ENCODE measurements at places on chromosomes 5 and 9. TPM values are rescaled to one million over a fixed set of nuclear protein-coding genes. Genes with fewer than 3 reads are reported as not detected.
A peak's percentile ranks its signal among the peaks of the same experiment; 100 is the strongest.

- DNase-seq: no peak
Observed at GRCh38 chr9:128917151-128917849, 3.5 kb upstream of the PHYHD1 start.

GRCh38 chr9:118094387-118094786 is 390.2 kb downstream of the TLR4 start:
- DNase-seq: no peak

DNA sequence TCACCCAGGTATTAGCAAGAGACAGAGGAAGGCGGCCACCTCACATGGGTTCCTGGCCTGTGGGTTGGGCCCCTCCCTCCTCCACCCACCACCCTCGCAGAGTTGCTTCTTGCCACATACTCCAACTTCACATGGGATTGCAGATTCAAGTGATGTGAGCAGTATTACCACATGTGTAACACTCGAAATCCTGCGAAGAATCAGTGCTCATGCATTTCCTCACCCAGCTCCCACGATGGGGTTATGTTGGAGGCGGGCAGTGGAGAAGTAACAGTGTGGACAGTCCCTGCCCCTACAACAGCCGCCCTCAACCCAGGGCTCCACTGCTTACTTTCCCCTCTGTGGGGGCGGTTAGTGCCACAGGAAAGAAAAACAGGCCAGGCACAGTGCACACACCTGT is 3.9 kb upstream of the FBP1 start:
- DNase-seq: no peak

GRCh38 chr5:159567461-159567860 is 237.2 kb upstream of the IL12B start:
- DNase-seq: no peak

GRCh38 chr5:173653822-173654523 is 37.5 kb upstream of the BOD1 start:
- DNase-seq: no peak

DNA sequence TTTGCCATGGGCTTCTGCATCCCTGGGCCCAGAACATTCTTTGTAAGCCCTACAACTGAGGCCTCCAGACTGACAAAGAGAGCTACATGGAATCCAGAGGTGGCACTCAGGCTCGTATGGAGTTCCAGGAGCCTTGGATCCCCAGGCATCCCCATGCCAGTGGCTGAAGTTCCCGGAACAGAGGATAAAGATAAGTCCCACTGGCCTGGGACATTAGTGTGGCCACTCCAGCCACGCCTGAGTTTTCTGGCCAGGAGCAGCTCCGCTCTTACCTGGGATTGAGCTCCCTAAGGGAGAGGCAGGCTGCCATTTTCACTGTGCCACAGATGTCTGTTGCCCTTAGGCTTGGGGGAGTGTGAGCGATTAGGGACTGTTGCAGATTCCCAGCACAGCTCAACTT is 656.3 kb upstream of the FAM174A start:
- DNase-seq: no peak

Gene OTULINL
- total RNA-seq: 7.1 TPM

Gene ADAMTSL2
- not detected for total RNA-seq

Gene EIF4E1B
- total RNA-seq: not detected

DNA sequence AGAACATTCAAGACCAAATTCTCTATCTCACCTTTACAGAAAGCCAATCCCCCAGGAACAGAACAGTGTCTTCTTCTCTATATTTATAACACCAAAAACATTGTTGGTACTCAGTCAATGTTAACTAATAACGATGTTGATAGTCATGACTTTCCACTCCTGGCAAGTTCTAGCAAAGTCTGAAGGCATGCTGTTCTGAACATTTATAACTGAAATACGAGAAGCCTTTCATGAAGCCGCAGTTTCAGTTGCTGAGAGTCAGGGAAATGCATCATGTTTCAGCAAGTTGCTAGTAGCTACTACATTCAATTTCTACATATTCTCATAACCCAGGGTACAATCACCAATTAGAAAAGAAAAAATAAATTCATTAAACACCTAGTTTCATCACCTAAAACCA is 301.4 kb downstream of the PDE4D start:
- DNase-seq: no peak

DNA sequence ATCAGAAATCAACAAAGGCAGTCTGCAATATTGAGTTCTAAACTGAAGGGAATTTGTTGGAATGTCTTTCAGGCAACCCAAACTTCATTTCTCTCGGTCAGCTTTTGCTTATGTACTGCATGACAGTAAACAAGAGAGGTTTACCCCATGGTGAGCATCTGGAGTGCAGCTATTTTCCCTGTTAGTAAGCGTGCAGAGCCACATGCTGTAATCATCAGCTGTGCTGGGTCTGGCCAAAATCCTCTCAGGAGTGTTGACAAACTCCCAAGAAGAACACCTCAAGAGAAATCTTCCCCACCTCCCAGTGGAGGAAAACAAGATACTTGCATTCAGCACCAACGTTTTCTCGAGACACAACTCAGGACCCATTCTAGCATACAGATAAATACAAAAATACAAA is 83.6 kb upstream of the ADAMTSL1 start:
- no peak for DNase-seq

GRCh38 chr9:137139468-137140150 is 655 bp downstream of the GRIN1 start:
- no peak for DNase-seq

GRCh38 chr5:39202597-39203274 is 16.6 kb downstream of the FYB1 start:
- no peak for DNase-seq

DNA sequence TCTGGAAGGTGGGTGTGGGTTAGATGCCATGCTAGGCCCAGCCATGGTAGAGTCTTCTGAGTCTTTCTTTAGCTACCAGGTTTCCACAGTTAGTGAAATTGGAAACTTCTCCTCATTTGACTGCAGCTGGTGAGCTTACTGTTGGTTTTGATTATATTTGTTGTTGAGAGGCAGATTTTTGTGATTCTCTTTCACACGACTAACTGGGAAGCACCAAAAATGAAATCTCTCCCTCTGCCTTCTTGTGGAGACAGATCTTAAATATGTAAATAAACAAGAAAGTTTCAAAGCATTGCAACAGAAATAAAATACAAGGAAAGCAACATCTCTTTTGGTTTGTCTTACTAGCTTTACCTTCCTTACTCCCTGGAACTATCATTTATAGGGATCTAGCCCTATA is 122.2 kb downstream of the CEMIP2 start:
- DNase-seq: no peak

Gene OR1J2
- 0.17 TPM for total RNA-seq

Gene LMBRD2
- 8.0 TPM for total RNA-seq

DNA sequence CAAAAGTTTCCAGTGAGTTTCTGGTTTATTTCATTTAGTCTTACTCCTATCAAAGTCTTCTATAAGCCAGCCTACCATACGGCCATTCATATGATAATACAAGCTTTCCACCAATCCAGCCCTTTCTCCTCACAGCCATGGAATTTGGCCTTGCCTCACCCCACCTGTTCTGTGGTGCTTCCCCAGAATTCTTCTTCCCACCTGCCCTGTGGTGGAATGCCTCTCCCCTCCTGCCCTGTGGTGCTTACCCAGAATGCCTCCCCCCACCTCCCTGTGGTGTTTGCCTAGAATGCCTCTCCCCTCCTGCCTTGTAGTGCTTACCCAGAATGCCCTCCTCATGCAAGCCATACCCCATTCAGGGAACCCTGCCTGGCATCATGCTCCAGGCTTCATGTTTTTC is 90.3 kb upstream of the APC start:
- no peak for DNase-seq

Gene GLRA1
- not detected for total RNA-seq

DNA sequence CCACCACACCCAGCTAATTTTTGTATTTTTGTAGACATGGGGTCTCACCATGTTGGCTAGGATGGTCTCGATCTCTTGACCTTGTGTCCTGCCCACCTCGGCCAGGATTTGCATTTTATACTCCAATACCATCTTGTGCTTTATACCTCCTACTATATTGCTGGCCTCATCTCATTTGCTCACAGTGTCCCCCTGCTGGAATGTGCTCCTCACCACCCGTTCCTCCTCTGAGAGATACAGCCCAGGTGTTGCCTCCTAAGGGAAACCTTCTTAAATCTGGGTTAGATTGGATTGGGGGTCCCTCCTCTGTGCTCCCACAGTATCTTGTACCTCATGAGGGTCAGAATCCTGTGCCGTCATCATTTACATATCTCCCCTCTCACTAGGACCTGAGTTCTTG is 131.7 kb downstream of the PAPPA start:
- no peak for DNase-seq

Gene ECM2
- total RNA-seq: 0.17 TPM

DNA sequence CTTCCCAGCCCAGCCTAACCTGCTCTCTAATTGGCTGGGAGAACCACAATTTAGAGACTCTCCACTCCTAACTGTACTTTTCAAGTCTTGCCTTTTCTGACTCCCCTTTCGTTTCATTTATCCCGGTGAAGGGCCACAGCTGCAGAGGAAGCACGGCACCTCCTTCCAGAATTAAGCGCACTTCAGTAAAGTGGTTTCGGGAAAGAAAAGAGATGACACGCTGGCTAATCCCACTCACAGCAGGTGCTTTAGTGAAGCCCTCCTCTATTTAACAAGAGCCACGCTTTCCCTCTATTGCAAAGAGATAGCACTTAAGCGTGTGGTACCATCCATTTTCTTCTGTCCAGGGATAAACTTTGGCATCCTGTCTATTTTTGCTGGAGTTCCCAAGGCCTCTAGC is 4.8 kb downstream of the DNAH5 start:
- DNase-seq: no peak

DNA sequence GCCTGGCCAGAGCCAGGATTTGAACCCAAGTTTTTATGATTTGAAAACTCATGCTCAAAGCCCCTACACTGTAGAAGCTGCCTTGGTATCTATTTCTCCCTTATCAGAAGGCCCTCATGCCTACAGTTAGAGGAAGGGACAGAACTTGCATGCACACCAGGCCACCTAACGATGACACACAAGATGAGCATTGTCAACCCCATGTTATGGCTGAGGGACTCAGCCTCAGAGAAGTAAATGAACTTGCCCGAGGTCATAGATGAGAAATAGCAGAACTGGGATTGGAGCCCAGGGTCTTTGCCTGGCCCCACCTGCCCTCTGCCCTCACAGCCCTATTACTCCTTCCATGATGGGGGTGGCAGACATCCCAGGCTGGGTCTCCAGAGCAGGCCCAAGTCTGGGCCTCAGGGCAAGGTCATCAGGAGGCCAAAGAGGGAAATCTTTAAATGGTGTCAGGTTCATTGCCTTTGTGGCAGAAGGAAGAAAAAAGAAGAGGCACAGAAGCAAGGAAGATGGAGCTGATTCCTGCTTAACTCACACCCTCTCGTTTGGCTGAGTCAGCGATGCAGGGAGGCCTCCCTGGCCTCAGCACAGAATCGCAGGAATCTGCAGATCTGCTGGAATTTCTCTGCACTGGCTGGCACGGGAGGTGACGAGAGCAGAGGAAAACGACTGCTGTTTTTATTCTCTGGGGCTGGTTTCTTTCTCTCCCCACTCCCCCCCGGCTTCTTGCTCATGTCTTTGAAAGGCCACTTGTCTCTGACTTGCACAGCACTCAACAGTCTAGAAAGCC is 20.6 kb upstream of the CRB2 start:
- DNase-seq: peak; percentile 69

GRCh38 chr5:39640552-39640951 is 215.8 kb upstream of the DAB2 start:
- no peak for DNase-seq

GRCh38 chr5:169742771-169743296 is 105.8 kb downstream of the DOCK2 start:
- DNase-seq: peak; percentile 91

DNA sequence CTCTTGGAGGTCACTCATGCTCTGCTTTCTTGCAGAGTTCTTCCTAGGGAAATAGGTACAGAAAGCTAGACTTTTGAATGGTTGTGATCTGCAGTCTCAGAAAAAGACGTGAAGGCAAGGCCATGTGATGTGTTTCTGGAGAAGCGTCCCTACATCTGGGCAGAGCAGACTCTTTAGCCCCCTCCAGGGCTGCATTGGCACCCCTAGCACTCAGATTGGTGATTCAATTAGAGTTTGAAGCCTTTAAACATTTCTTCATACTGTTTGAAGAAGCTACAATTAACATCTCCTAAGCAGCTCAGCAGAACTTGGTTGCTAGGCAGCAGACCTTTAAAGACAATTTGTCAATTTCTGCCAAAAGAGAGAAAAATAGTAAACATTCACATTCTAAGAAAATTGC is 21.6 kb downstream of the JADE2 start:
- no peak for DNase-seq

- no peak for DNase-seq
Observed at GRCh38 chr9:35781066-35781465, 10.3 kb upstream of the NPR2 start.

- DNase-seq: no peak
Observed at GRCh38 chr5:110956280-110956912, 115.1 kb upstream of the TSLP start.

- DNase-seq: peak; percentile 21
Observed at GRCh38 chr9:121055642-121056143, 5.6 kb upstream of the C5 start.

Gene GNA14
- total RNA-seq: not detected

- no peak for DNase-seq
Observed at GRCh38 chr5:61624553-61625136, 292.6 kb downstream of the ZSWIM6 start.

DNA sequence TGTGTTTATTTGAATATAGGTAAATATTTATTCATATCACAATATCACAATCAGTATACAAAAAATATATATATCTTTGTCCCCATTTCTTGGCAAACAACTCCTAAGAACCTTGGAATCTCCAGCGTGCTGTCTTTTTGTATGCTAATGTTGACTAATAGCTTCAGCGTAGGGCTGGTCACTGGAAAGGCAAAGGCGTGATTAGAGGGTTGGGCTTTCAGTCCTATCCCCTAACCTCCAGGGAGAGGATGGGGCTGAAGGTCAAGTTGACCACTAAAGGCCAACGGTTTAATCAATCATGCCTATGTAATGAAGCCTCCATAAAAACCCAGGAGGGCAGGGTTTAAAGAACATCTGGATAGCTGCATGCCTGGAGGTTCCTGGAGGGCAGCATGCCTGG is 79.6 kb upstream of the BNC2 start:
- no peak for DNase-seq

DNA sequence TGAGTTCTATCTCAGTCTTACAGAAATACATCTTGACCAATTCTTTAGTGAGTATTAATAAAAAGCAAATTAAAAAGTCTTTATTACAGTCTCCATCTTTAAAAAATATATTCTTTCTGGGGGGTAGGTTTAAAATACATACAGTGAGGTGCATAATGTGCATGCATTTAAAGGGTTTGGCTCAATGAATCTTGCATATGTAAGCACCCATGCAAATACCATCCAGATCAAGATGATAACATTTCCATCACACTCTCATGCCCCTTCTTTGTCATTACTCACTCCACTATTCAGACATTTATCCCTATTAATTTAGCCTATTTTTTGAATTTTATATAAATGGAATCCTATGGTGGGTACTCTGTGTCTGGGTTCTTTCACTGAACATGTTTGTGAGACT is 113.0 kb downstream of the APBA1 start:
- no peak for DNase-seq
